HCEC 1CT (cell line): ENCODE measurements at places on chromosomes 6 and 20.

- DNase-seq: no peak
Measured at GRCh38 chr20:9225879-9226278, 157.0 kb downstream of the PLCB4 start.

DNA sequence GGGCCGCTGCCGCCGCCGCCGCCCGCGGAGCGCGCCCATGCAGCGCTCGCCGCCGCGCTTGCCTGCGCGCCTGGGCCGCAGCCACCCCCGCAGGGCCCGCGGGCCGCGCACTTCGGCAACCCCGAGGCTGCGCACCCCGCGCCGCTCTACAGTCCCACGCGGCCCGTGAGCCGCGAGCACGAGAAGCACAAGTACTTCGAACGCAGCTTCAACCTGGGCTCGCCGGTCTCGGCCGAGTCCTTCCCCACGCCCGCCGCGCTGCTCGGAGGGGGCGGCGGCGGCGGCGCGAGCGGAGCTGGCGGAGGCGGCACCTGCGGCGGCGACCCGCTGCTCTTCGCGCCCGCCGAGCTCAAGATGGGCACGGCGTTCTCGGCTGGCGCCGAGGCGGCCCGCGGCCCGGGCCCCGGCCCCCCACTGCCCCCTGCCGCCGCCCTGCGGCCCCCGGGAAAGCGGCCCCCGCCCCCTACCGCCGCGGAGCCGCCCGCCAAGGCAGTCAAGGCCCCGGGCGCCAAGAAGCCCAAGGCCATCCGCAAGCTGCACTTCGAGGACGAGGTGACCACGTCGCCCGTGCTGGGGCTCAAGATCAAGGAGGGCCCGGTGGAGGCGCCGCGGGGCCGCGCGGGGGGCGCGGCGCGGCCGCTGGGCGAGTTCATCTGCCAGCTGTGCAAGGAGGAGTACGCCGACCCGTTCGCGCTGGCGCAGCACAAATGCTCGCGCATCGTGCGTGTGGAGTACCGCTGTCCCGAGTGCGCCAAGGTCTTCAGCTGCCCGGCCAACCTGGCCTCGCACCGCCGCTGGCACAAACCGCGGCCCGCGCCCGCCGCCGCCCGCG is 730 bp downstream of the INSM1 start:
- DNase-seq: no peak

DNA sequence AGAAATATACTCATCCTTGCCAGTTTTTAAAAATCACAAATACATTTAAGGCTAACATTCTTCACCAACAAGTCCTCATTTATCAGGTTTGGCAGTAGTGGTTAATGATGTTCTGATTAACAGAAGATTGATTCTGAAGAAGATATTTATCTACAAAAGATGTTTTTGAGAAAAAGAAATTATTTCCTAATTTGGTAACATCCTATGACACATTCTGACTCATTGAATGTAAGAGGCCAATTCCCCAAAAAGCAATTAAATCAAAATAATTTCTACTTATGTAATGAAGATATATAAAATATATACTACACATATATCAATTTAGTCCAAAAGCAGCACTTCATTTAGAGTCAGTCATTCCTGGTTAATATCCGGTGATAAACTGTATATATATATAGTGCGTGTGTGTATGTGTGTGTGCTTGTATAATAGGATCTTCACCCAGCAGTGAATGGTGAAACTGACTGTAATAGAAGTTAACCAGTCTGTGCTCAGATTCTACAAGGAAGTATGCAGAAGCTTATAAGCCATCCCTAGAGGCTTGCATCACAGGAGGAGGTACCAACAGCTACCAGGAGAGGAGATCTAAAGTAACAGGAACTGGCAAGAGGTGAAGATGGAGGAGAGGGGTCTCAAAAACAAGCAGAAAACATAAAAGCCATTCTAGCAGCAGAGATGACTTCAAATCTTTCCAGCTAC is 82.9 kb upstream of the MARCKS start:
- peak; percentile 22 for DNase-seq

DNA sequence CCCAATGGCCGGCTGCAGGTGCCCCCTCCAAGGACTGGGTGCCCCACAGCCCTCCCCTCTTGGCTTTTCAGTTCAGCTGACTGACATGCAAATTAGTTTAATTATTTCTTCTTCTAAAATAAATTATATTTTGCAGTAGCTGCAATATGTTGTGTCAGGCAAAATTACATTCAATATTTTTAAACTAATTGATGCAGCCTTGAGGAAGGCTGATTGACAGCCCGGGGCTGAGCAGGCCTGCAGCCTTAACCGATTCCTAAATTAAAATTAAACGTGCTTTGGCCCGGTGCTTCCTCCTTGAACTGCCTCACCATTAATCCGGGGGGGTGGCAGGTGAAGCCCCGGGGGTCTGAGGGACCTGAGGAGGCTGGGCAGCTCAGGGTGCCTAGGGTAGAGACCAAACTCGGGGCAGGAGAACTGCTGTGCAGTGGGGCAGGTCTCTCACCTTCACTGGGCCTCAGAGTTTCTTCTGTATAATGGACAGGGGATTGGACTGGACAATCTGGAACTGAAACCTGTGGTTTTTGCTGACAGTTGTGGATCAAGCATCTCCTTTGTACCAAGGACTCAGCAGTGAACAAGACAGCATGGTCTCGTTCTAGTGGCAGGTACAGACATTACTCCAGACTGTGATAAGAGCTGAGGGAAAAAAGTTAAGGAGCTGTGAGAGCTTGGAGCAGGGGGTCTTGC is 72.5 kb downstream of the CD40 start:
- DNase-seq: no peak

DNA sequence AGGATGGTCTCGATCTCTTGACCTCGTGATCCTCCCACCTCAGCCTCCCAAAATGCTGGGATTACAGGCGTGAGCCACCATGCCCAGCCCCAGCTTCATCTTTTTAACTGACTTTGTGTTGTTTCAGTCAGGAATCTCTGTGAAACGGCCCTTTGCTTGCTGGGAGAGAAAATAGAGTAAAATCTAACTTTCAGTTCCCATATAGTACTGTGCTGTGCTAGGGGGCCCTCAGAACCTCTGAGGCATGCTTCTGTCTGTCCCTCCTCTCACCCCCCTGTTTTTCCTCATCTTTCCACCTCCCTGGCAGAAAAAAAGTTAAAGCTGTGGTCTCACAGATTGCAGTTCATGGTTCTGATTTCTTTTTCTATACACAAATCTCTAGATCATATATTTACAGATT is 48.4 kb downstream of the LRP11 start:
- DNase-seq: no peak

- DNase-seq: no peak
Measured at GRCh38 chr6:166286839-166287271, 21.3 kb downstream of the PRR18 start.

GRCh38 chr6:16490616-16491015 is 252.2 kb downstream of the GMPR start:
- DNase-seq: no peak

DNA sequence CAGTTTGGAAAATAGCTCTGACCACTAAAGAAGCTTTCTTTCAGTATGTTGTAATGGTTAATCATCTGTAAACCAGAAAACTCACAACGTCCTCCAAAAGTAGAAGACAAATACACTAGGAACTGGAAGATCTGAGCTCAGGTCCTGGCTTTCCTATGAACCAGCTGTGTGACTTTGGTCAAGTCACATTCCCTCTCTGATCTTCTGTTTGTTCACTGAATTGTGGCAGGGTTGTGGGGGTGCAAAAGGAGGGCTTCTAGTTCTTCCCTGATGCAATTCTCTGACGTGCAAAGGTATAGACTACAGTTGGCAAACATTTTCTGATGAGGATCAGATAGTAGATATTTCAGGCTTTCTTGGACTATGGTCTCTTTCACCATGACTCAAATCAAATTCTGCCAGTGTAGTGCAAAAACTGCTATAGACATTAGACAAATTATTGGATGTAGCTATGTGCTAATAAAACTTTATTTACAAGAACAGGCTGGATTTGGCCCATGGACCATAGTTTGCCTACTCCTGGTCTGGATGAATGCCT is 44.9 kb downstream of the ATXN1 start:
- DNase-seq: no peak

DNA sequence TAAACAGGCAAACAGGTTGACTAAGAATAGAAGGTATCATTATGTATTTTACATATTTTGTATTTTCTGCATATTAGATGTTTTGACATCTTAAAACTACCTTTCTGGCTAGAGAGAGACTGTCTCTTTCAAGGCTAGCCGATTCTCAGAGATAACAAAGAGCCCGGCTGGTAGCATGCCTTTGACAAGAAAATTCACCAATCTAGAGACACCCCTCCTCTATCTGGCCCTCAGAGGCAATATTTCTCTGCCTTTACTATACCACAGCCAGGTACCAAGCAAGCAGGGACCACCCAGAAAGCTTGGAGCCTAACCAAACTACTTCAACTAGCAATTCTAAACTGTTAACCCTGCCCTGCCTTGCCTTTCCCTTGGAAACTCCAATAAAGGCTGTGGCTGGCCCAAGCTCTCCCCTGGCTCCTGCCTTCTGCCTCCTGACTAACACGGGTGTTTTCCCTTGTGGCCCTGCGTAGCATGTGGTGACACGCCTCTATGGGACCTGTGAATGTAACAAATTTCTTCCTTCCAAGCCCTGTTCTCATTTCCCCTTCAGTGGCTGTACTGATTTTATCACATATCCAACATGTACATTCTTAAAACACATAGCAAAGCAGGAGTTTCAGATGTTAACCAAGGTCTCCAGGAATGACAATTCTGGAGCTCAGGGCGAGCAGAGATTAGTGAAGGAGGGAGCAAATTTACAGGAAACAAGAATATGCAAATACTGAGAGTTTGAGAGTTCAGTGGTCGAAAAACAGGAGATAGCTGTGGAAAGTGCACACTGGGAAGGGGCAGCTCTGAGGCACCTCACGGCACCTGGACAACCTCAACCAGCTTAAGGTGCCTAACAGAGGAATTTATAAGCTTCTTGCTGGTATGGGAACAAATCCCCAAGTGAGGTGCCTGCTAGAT is 120.8 kb downstream of the BACH2 start:
- DNase-seq: no peak

DNA sequence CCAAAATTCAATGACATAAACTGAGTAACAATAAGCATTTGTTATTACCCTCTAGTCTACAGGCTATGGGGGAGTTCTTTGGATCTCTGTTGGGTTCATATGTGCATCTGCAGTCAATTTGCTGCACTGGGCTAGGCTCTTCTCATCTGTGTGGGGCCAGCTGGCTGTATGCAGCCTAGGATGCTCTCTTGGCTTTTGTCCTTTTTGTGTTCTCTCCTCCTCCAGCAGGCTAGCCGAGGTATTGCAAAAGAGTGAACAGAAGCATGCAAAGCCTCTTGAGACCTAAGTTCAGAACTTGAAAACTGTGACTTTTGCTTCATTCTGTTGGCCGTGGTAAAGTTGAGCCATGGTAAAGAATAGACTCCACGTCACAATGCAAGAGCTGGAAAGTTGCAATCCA is 62.8 kb upstream of the FOXO3 start:
- peak; percentile 47 for DNase-seq

DNA sequence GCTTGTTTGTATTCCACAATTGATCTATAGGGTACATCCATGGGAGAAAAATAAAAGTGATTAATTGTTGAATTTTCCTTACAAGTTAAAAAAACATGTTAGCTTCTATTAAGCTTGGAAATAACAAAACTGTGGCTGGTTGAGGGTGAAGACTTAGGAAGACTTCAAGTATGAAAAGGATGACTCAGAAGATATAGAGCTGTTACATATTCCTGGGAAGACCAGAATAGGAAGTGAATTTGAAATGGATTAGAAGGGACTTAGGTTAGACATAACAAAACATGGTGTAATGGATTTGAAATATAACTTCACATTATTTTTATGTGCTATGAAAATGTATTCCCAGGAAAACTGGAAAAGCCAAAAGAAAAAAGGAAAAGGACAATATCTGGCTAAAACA is 732.2 kb downstream of the HDGFL1 start:
- peak; percentile 1 for DNase-seq

DNA sequence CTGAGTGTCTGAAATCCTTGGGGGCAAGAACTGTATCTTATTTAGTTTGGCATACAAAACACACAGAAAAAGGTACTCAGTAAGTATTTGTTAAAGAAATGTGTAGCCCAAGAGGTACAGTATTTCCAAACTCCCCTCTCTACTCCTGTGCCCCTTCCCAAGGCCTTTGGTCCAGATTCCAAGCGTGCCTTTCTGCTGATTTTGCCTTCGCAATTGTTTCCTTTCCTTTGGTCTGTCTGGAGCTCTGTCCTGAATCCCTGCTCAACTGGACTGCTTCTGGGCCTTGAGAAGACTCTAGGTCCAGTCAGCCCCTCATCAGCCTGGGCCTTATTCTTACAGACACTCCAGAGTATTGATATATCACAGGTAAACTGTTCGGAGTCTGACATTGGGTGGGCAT is 122.2 kb upstream of the SYNCRIP start:
- no peak for DNase-seq

- no peak for DNase-seq
Measured at GRCh38 chr6:166541876-166542579, 44.5 kb downstream of the RAMACL start.

GRCh38 chr6:41239467-41240159 is 11.5 kb downstream of the TREML4 start:
- no peak for DNase-seq

DNA sequence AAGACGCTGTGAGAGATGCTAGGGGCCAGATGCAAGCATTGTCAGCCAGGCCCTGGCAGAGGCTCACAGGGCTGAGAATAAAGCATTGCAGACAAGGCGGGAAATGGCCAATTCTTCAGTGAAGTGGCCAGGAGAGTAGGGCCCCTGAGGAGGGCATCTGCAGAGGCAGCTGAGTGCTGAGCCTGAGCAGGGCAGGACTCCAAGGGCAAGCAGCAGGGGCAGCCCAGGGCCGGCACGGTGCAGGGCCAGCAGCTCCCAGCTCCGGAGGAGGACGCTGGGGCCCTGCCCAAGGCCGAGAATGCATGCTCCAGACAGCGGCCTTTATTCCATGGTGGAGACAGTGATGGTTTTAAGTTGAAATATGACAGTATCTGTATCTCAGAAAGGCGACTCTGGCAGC is 305.5 kb downstream of the FOXC1 start:
- no peak for DNase-seq

DNA sequence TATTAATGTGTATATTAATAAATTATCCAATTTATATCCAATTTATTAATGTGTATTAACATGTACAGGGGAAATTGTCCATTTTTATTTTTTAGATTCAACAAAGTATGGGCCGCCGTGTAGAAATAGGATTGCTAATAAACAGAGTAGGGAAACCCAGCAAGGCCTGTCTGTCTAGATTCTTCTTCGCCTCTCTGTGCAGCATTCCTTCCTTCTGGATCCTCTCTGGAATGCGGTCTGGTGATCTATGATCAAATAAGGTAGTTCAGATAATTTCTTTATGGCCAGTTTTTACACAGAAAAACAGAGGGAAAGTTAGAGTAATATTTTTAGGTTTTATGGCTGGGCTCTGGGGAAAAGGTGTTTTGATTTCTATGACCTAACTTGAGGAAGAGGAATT is 19.9 kb upstream of the HFE start:
- no peak for DNase-seq
